HEK293T (cell line): ENCODE measurements at places on chromosomes 5 and 9.

- DNase-seq: no peak
Measured at GRCh38 chr5:163623986-163624385, 118.6 kb downstream of the MAT2B start.

DNA sequence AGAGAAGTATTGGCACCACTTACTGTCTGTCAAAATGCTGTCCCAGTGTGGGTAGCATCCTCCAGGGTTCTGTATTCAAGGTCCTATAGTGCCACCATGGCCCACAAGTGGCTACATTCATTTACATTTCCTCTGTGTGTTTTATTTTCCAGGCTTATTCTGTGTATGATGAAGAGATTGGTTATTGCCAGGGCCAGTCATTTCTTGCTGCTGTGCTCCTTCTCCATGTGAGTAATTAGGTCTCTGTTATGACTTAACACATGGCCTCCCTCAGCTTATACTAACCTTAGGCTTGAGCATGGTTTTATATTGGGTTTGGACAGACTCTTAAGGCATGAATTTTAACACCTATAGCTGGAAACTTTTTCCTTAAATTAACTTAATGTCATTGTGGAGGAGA is 36.7 kb downstream of the GPR21 start:
- DNase-seq: no peak

DNA sequence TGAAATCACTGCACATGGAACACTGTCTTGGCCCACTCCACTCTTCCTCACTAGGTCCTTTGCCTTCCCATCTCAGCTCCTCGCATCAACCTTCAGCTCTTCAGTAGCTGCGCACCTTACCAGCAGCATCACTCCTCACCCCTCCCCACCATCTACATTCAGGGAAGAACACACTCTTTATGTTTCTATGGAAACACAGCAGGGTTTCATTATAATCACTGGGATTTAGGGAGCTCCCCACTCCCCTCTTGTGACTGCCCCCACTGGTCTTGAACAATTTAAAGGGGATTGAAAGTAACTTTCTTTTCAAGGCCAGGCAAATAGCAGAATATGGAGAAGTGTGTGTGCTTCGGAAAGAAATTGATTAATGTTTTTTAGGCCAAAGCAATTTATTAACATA is 111.2 kb downstream of the INSYN2B start:
- no peak for DNase-seq

DNA sequence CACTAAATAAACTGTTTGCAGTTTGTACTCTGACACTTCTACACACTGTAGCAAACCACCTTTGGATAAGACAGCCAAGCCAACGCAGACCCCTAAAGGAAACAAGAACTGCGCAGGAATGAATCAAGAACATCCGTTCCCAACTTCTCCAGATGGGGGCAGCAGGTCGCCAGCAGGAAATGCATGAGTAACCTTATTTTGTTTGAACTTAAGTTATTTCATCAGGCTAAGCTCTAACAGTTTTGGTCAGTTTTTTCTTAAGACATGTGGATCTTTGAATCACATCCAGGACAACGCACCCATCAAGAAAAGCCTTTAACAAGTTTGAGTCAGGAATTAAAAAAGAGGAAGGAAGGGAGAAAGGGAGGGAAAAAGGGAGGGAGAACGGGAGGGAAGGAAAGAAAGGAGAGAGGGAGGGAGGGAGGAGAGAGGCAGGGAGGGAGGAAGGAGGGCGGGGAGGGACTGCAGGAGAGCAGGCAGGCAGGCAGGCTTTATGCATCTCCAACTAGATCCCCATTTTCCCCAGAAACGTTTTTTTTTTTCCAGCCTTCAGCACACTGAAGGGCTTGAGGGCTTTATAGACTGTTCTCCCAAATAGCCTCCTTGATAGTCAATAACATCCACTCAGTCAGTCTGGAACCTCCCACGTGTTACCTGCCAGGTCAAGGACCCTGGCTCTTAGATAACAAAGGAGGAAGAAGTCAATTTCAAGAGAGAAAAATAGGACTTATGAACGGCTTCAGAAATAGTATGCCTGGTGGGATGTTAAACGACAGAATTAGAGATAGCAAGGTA is 22.2 kb downstream of the BHMT start:
- peak; percentile 58 for DNase-seq

GRCh38 chr9:33202552-33203201 is 35.5 kb upstream of the B4GALT1 start:
- no peak for DNase-seq

GRCh38 chr9:5909976-5910375 is 19.3 kb downstream of the MLANA start:
- no peak for DNase-seq

- DNase-seq: no peak
Measured at GRCh38 chr5:56598941-56599340, 216.4 kb upstream of the MAP3K1 start.

DNA sequence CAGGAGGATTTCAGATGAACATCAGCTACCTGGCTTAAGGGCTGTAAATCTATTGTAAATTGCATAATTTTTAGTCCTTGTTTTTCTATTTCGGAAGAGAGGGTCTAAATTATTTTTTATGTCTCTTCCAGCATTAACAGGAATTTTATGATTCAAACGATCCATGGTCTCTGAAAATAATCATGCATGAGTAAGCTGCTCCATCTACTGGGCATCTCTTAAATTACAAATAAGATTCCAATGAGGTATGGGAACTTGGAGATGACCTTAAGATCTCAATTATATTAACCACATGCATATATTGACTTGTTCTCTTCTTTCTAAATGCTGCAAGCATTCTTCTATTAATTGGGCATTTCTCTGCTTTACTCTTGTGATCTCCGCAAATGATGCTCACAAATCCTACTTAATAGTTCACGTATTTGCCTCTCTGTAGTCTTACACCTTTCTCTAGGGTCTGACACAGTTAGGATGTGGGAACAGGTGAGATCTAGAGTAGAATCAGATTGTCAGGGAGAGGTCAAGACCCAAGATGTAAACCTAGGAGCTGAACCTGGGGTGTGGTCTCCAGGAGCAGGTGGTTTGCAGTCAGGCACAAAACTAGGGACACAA is 86.9 kb downstream of the NUDT12 start:
- peak; percentile 22 for DNase-seq

GRCh38 chr9:89899573-89899972 is 294.8 kb downstream of the GADD45G start:
- DNase-seq: no peak

DNA sequence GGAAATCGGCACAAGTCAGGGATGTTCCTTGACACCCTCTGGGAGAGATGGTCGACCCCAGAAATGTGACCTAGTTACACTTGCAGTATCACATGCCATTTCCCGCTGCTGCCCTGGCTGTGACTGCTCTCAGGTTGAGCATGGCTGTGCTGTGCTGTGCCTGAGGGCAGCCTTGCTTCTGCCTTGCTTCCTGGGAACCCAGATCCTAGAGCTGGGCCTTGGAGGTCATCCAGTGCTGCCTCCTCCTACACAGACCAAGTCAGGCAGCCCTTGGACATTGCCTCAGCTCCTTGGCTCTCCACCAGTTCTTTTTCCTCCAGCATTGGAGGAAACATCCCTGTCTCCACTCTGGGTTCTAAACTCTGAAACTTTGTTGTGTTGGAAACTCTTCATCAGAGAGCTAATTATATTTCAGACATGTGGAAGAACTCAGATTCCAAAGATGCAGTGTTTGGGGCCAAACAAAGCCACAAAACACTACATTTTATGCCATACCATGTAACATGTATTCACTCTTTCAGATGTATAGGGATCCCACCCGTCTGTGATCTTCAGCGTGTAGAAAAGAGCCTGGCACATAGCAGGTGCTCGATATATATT is 6.1 kb downstream of the MAMDC2 start:
- DNase-seq: no peak

- DNase-seq: no peak
Measured at GRCh38 chr5:438481-438981, 4.4 kb upstream of the EXOC3 start.

DNA sequence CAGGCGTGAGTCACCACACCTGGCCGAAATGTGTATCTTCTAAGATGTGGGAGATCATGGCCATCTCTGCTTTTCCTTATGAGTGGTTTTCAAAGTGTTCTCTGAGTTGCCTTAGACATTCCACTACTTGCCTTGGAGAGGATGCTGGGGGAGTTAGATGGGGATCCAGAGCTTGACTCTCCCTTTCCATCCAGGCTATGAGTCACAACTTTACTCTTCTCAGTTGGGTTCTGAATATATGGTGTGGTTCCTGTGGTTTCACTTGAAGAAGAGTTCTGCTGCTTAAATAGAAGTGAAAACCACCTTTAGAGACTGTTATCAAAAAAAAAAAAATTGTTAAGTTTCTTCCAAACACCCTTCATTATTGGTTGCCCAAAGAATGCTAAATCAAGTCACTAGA is 217.6 kb downstream of the ZNF608 start:
- no peak for DNase-seq

- no peak for DNase-seq
Measured at GRCh38 chr9:2934241-2934650, 90.4 kb upstream of the PUM3 start.

GRCh38 chr9:121771851-121772599 is 120.6 kb downstream of the DAB2IP start:
- DNase-seq: no peak

GRCh38 chr5:14871214-14872069 is at the start of gene ANKH:
Gene ANKH, minus strand, starts transcription at chr5:14871778. Its CDS starts 331 bp downstream, at chr5:14871447.
- DNase-seq: peak; percentile 82

GRCh38 chr5:89703817-89704216 is 705.7 kb downstream of the CETN3 start:
- DNase-seq: no peak

- no peak for DNase-seq
Measured at GRCh38 chr5:138458856-138459255, 6.4 kb upstream of the EGR1 start.

GRCh38 chr9:114518599-114519022 is 13.3 kb upstream of the WHRN start:
- DNase-seq: no peak

GRCh38 chr9:136886610-136887597 is 588 bp downstream of the TRAF2 start:
- DNase-seq: peak; percentile 47

- DNase-seq: no peak
Measured at GRCh38 chr9:120043448-120043847, 536.5 kb downstream of the CDK5RAP2 start.

DNA sequence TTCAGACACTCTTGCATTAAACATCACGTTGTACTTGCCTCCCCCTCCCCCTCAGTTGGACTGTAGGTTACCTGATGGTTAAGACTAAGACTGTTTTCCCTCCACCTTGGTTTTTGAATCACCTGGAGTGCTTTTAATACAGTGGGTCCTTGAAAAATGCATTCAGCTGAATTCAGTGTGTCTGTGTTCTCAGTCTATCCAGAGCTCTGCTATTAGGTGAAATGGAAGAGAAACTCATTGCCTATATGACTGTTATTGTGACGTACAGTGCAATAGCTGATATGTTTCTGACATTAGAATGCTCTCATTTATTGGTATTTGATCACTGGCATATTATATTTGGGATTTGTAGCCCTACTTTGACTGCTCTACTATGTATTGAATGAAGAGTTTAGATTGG is 108.5 kb downstream of the F2RL2 start:
- DNase-seq: no peak

DNA sequence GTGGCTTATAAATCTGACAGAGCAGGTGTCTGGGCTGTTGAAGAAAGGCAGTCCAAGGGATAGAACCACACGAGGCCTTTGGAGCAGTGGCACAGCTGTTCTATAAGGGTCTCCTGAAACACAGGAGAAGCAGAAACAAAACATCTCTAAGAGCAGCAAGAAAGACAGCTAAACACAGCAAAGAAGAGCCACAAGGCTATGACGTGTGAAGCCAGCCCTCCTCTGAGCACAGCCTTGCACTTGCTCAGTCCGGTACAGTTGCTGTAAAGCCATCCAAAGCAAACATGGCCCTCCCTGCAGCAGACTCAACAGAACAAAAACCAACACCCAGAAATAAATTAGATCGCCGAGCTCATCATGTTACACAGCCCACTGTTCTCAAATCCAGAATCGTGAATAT is 2.6 kb upstream of the GZMK start:
- DNase-seq: no peak

- no peak for DNase-seq
Measured at GRCh38 chr5:5671823-5672222, 249.3 kb downstream of the ICE1 start.

- DNase-seq: no peak
Measured at GRCh38 chr5:113150821-113151220, 174.2 kb downstream of the DCP2 start.
